ENCODE measurements at places on chromosomes 4 and X. TPM values are rescaled to one million over a fixed set of nuclear protein-coding genes. Genes with fewer than 3 reads are reported as not detected.

- no peak for DNase-seq
Observed at GRCh38 chr4:110033355-110034025, 120.8 kb downstream of the EGF start.

- no peak for DNase-seq
Observed at GRCh38 chrX:3143043-3143799, 102.0 kb downstream of the ARSF start.

DNA sequence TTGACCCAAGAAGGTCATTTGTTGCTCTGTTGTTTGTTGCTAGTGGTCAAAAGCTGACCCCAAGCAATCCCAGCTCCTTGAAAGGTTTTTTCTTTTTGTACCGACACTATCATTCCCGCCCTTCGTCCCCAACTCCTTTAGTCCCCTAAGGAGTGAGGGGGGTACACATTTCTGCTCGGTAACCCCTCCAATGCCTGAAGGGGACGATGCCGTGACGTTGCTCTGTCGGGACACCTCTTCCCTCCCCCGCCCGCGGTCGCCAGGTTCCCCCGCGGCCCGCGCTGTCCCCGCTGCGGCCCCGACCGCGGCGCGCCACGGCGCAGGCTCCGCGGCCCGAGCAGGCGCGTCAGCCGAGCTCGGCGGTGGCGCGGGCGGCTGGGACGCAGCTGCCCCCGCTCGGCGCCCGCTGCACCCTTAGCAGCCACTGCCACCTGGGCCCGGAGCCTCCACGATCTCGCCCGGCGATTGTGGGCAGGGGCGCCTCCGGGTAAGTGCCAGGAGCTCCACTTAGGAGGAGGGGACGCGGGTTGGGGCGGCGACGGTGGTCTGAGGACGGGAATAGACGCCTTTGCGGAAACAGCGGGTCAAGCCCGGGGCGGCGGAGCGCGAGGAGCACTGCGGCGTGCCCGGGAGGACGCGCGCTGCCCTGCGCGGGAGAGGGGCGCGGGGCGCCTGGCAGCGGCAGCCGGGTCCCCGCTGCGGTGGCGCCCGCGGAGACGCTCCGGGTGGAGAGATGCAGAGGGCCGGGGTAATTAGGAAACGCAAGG lies at the start of gene GLRB:
Gene GLRB, plus strand, starts transcription at position 340 of the 767 bp plus-strand sequence. CDS start 1,875 bp downstream, outside the sequence.
- no peak for DNase-seq

- DNase-seq: no peak
Observed at GRCh38 chr4:139777757-139778156, 112.1 kb downstream of the MGST2 start.

DNA sequence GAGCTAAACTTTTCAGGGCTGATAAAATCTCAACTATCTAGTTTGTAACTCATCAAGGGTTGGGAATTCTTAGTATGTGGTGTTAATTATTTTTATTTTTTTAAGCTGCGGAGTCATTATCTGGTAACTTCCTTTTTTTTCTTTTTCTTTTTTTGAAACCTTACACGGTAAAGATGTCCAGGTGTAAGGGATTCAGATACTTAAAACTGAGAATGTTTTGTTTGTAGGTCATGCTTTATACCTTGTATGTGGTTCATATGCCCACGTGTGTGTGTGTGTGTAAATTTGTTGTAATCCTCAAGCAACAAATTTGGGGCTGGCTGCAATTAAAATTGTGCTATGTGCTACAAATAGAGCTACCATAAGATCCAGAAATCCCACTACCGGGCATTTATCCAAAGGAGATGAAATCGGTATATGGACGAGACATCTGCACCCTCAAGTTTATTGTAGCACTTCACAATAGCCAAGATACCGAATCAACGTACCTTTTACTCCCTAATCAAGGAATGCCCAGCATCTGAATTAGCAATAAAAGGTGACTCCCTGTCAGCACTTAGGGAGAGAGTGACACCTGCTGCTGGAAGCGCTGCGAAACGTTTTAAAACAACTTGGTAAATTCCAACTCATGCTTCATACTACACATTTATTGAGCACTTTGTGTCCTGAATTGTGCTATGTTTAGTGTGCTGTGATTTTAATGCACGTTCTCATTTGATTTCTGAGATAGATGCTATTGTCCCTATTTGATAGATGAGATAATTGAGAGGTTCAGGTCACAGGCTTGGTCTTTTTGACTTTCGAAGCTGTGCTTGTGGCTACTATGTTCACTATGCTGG lies 16.1 kb downstream of the MSMO1 start:
- no peak for DNase-seq

- DNase-seq: no peak
Observed at GRCh38 chrX:57422289-57422688, 135.8 kb downstream of the FAAH2 start.

GRCh38 chr4:74487771-74488170 lies 42.8 kb downstream of the AREG start:
- DNase-seq: no peak

GRCh38 chr4:154466336-154466735 lies 25.3 kb downstream of the DCHS2 start:
- no peak for DNase-seq

DNA sequence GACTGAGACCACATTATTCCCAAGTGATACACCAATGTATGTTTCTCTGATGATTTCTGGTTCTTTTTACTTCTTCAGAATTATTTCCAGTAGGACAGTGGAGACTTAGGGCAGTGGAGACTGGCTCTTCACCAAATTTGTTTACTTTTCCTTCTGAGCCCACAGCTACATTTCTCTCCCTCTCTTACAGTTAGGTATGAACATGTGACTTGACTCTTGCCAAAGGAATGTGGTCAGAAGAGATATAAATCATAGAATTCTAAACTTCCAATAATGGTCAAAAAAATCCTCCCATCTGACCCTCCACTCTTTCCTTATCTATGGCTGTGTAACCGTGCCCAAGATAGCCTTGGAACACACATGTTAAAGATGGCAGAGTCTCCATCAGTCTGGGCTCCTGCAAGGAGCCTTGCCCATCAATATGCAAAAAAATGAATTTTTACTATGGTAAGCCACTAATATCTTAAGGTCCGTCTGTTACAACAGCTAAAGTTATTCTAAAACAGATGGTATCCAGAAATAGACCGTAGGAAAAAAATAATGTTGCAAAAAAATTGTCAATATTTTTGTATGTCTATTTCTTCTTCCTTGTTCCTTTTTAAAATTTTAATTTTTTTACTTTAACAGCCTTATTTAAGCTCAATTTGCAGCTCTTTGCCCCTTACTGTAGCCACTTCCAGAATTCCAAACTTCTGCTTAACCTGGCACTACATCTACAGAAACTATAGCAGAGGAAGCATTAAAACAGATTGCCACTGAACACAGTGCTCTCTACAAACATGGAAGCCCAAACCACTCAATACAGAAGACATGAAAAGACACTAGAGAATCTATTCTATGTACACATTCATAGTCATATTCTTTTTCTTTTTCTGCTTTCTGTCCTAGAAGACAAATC lies 260.7 kb downstream of the COL25A1 start:
- no peak for DNase-seq

DNA sequence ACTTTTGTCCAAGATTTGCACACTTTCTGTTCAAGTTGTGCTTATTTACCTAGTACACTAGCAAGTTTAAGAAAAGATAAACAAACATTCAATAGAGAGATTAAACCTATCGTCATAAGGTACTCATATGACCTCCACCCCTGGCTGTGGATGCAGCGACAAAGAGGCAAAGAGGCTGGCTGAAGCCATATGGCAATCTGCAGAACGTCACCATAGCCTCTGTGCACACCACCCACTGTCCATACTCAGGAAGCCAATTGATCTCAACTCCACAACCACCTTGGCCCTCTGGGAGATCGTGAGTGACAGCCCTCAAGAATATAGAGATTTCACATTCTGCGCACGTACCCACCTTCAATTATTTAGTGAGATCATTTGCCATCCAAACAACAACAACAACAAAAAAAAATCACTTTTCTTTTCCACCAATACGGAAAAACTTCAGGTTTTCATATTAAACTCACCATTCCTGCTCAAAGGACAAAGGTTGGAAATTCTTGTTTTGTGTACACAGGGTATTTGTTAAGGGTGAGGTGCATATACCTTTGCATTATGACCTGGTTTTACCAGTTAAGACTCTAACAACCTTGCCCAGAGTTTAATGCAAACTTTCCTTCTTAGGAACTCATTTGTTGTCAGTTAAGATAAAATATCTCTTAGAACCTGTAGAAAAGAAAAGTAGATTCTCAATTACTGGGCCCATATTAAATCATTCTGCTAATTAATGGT lies 243.0 kb upstream of the FSTL5 start:
- no peak for DNase-seq

DNA sequence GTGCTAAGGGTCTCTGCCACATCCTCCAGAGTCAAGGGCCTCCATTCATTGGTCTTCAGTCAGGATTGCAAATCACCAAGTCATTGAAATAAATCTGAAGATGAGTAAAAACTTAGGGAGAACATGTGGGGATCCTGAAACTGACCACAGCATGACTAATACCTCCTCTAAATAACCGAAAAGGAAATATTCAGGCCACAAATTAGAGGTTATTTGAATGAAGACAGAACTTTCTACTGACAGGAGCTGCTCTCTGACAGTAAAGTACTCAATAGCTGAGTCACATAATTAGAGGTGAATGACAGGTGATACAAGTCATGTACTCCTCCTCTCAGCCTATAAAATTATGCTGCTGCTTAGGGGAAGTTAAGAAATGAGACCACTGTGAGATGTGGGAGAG lies 240.2 kb upstream of the F9 start:
- no peak for DNase-seq

DNA sequence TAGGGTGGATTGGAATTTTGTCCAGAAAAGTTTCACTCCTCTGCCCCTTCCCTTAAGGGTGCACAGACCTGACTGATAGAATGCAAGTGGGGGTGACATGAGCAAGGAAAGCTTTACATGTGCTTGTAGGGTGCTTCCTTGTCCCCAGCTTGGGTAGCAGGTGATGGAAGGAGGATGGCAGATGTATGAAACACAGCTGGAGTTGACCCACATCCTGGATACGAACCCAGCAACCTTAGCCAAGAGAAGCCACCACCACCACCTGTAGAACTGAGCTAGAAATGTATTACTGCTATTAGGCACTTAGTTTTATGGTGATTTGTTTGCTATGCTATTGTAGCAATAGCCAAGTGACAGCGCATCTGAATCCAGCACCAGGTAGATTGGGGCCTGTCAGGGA lies 227.4 kb downstream of the HS3ST1 start:
- no peak for DNase-seq

DNA sequence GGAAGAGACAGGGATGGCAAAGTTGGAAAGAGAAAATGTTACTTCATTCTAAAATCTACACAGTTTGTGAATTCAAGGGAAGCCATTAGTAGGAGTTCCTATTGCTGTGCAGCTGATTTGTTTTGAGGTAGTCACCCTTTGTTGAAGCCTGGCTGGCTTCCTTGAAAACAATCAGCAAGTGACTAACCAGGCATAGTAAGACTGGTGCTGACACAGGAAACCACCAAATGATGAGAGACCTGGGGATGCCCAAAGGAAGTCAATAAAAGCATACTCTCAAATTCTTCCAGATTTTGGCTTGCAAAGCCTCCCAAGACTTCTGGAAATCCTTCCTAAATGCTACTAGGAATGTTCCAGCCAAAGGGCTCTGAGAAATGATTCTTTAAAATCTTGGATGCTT lies 23.9 kb upstream of the PRDM8 start:
- no peak for DNase-seq

DNA sequence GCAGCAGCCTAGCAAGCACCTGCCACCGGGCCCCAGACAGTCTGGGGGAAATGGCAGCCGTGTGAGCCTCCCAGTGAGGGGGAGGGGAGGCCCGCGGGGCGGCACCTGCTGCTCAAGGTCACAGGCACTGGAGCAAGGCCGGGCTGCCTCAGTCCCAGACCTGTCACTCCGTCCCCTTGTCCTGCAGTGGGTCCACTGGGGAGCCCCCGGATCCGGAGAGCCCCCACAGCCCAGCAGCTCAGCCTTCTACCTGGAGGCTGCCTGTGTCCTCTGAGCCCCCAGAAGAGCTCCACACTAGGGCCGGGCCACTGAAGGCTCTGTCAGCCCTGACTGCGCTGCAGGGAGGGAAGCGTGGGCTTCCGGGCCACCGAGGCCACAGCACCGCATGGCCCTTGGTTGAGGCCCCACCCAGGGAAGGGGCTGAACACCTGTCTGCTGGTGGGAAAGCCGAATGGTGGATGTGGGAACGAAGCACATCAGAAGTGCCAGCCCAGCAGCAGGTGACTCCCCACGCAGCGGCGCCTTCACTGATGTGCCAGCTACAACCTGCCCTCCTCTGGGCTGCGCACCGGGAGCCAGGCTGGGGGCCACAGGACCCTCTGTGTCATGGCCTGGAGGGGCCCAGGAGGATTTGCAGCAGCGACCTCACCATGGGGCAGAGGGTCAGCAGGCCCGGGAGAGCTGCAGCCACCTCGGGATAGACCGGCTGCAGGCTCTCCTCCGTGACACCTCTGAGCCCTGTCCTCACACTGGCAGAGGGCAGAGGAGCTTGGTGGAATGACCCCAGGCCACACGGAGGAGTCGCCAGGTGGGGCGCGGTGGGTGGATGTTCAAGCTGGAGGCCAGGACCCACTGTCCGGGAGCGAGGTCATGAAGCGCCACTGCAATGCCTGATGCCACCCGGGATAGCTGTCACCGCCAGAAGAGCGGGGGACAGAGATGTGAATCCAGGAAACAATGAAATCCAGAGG lies 35.0 kb upstream of the MXD4 start:
- no peak for DNase-seq

GRCh38 chr4:84708406-84709135 lies 125.6 kb downstream of the CDS1 start:
- DNase-seq: no peak

DNA sequence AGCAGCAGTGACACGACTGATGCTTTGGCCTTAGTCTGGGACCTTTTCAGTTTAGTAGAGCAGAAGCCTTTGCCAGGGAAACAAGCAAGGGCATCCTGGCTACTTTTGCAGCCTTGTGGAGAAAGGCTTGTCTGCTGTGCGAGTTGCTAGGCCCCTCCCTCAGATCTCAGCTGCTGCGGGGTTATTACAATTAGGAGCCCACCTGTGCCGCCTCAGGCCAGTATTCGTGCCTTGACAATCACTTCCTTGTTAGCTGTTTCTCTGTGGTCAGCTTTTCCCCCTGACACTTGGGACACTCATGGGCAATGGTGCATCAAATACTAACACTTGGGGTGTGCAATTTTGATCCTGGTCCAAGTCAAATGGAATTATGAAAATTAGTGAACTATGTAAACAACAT lies 67.9 kb downstream of the SH2D1A start:
- DNase-seq: no peak

GRCh38 chr4:101175896-101176676 lies 171.2 kb downstream of the PPP3CA start:
- no peak for DNase-seq

- DNase-seq: no peak
Observed at GRCh38 chr4:185151296-185151695, 8.2 kb downstream of the SLC25A4 start.

Gene CCDC160
- not detected for total RNA-seq

Gene GRIA3
- total RNA-seq: 14.2 TPM

Gene ARR3
- not detected for total RNA-seq

Gene MAOB
- total RNA-seq: 111 TPM

Gene ADAM29
- total RNA-seq: not detected

Gene NLGN3
- total RNA-seq: 0.67 TPM

Gene NEXMIF
- 0.13 TPM for total RNA-seq

Gene PSMD10
- total RNA-seq: 22.1 TPM

Gene PCGF3
- 24.3 TPM for total RNA-seq

Gene GPR34
- 2.0 TPM for total RNA-seq

Gene TENM3
- 3.9 TPM for total RNA-seq

Gene SPACA5B
- total RNA-seq: not detected

Gene HTRA3
- total RNA-seq: 50.8 TPM

Gene ATP7A
- total RNA-seq: 6.6 TPM

Gene CXorf49
- not detected for total RNA-seq

Gene RBM46
- total RNA-seq: 0.13 TPM

Gene HDX
- 2.0 TPM for total RNA-seq

Gene TLR2
- 5.1 TPM for total RNA-seq

Gene GUCY1A1
- total RNA-seq: 40.5 TPM

Gene DAPP1
- total RNA-seq: 0.43 TPM

All from cardiac septum (tissue), 1 donor.